NCI-H510A (cell line): ENCODE measurements at places on chromosomes 3 and 15.

DNA sequence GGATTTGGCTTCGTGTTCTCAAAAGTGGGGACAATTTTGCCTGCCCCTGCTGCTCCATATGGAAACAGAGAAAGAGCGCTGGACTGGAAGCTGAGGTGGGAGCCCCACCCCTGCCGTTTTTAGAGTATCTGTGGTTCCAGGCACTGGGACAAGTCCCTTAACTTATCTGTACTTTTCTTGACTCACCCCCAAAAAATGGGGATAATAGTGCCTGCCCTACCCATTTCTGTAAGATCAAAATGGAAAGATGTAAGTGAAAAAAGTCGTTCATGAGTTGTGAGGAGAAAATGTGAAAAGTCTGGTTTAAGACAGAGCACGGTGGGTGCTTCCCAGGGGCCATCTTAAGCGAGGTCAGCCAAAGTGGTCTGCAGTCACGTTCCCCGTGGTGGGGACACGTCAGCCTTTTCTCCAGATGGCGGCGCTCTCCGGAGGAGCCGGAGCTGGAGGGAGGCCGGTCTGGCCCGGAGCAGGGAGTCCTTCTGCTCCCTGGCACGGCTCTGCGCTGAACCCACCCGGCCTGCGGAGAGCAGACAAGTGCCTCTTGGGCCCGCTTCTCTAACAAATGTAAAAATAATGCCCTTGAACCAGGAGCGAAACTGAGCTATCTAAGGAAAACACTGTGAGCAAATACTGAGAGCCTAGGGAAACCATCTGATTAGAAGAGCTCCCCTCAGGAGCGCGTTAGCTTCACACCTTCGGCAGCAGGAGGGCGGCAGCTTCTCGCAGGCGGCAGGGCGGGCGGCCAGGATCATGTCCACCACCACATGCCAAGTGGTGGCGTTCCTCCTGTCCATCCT, at the start of gene CLDN18:
CLDN18 (plus strand) TSS at position 690 of the 797 bp plus-strand sequence; CDS start at position 751, 61 bp downstream.
- no peak for DNase-seq

GRCh38 chr3:141650783-141651182, 87.3 kb upstream of the RNF7 start:
- DNase-seq = no peak

- no peak for DNase-seq
Measured at GRCh38 chr3:120071259-120071658, 23.0 kb downstream of the GSK3B start.

DNA sequence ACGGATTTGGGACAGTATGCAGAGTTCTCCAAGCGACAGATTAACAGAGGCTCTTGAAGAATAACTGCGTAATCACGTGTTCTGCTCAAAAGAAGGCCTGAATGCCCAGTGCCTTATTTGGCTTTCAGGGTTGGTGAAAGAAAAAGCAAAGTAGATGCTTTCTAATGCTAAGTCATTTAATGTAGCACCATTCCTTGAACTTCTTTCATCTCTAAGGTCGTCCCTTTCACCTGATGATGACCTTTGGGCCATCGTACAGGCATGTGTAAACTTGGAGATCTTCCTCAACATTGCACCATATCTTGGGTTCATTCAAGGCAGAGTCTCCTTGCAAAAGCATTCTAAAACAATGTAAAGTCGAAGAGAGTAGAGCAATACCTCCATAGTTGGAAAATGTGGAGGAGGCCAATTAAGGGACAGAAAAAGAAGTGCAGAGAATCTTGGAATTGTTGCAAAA, 48.9 kb downstream of the TMEM44 start:
- no peak for DNase-seq

DNA sequence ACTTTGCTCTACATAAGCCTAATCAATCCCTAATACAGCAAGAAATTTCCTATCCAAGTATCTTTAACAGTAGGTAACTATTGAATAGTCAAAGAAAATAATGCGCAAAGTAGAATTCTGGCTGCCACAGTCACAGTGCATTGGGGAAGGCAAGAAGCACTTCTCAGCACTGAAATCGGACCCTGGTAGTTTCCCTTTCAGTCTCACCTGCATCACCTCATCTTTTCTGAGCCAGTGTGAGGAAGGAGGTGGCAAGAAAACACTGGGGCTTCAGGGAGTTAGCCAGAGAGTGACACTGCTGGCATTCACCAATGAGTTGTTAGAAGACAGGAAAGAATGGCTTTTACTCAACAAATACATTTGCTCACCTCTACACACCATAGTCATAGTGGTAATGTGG, 8.3 kb downstream of the TRIM42 start:
- DNase-seq = no peak

- no peak for DNase-seq
Measured at GRCh38 chr3:126887686-126888085, 95.2 kb upstream of the PLXNA1 start.

GRCh38 chr15:67190326-67190725, 64.1 kb downstream of the AAGAB start:
- DNase-seq = no peak

DNA sequence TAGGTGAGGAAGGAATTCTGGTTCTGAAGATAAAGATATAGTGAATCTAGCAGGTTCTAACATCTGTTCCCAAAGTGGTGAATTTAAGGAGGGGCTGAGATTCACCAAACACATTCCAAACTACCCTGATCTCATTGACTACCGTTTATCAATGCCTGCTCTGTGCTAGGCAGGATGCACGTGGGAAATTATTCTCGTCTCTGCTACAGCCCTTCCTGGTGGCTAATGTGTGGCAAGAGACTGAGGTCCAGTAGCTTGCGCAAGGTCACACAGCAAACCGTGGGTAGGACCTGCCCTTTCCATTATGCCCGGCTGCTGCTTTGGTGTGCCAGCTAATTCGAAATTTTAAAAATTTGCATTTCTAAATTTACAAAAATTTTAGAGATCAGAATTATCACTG, 209.5 kb upstream of the TRIM42 start:
- DNase-seq = no peak
